Stimulated activated CD4-positive, alpha-beta T cell treated with anti-CD3 and anti-CD28 coated beads, Interleukin-4, amount 100 ng/mL, for 48 hours (primary cell): ENCODE measurements at places on chromosomes 2 and 18.

GRCh38 chr2:223003191-223003590, 48.8 kb upstream of the KCNE4 start:
- DNase-seq, result no peak

GRCh38 chr2:205698286-205699268, 16.3 kb downstream of the NRP2 start:
- DNase-seq, result no peak

GRCh38 chr2:57614988-57615387, 431.6 kb upstream of the VRK2 start:
- no peak for DNase-seq

DNA sequence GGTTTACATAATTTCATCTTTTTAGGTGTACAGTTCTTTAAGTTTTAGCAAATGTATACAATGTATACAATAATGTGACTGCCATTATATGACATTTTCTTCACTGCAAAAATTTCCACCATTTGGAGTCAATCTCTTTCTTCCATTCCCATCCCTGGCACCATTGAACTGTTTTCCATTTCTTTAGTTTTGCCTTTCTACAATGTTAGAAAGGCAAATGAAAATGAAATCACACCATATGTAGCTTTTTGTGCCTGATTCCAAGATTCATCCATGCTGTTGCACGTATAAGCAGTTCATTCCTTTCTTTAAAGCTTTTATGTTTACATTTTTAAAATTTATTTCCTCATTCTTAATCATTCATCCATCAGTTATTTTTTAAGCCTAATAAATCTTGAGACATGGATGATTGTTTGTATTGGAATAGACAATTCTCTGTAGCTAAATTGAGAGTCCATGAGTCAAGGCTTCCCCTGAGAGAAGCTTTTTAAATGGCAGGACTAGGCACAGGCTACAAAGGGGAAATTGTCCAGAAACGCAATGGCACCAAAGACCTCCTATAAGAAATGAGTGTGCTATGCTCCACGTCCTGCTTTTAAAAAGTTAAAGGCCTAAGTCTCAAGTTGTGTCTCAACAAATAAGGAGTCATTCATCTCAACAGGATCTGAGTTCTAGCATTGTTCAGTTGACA, 8.7 kb upstream of the COL5A2 start:
- no peak for DNase-seq

- no peak for DNase-seq
Observed at GRCh38 chr2:48779019-48779716, 23.6 kb upstream of the LHCGR start.

GRCh38 chr2:138964418-138964817, 184.2 kb upstream of the NXPH2 start:
- no peak for DNase-seq

DNA sequence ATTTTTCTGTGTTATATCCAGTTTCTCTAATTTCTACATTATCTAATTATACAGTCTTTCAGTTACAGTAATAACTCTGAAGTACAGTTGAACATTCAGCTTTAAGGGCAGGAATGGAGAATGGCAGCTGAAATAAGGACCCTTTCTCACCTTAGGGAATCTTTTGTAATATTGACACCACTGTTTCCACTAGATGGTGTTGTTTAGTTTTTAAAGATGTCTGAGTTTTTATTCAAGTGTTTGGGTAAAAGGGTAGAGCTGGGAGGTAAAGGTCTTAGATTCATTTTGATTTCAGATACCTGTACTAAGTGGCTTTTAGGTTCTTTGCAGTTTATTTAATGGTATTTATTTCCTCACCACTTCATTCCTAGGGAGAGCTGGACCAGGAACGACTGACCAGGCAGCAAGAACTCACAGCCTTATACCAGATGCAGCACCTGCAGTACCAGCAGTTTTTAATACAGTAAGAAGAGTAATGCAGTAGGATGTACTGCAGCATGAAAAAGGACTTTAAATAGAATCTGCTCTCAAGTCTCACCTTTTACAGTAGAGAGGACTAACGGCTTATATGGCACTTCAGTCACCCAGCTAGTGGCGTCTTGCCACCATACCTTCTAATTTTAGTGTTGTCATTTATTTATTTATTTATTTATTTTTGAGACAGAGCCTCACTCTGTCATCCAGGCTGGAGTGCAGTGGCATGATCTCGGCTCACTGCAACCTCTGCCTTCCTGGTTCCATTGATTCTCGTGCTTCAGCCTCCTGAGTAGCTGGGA, 33.2 kb upstream of the KCNJ13 start:
- DNase-seq, result no peak

DNA sequence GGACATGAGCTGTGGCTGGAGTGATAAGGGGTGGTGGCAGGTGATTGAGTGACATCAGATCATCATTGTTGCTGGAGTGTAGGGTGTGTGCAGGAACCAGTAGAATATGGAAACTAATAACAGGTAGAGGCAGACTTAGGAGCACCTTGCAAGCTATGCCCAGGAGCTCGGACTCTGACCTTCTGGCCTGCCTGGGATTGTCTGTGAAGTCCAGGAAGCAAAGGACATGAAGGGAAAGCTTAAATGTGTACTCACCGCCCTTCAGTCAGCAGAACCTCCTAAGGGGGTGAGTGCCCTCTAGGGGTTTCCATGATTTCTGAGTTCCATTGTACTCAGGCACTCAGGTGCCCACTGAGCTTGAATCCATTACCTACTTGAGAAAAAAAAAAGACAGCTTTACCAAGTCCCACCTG, 104.2 kb downstream of the CRIM1 start:
- no peak for DNase-seq

- no peak for DNase-seq
Observed at GRCh38 chr2:85868822-85869221, 20.0 kb downstream of the ST3GAL5 start.

DNA sequence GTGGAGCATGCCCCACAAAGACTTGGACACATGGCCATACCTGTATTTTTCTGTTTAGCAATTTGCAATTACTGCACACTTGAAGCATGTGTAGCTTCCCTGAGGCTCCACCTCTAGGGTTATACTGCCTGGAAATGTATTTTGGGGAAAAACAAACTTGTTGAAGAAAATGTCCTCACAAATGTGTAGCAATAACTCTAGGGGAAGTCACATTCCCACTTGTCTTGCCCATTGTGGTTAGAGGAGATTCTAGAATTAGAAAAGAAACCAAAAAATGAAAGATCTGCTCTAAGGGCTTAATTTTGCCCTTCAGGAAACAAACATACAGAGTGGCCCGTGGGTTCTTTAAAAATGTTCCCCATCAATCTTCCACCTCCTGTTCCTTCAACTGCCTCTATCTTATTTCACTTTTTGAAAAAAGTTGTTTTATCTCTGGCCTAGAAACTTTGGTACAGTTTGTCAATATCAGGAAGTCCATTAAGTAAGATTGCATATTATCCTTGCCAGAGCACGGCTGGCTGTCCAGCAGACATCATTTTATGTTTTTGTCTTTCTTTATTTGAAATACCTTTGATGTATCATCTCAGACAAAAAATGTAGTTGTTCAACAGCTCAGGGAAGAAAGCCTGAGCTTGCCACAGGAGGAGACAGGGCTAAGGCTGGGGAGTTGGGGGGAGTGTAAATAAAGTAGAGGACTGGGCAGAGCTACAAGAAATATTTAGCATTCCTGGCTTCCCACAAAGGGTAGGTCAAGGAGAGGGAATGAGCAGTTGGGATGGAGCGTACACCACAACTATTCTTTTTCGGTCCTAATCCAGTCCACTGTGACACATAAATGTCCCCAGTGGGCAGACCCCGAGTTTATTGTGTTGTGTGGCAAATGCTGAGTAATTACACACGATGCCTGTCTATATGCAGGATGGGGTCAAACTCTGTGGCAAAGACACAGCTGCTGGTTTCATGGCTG, 96.8 kb upstream of the CDC42EP3 start:
- DNase-seq, result no peak
